CD4-positive, alpha-beta T cell treated with Interleukin-15 for 4 hours (primary cell): ENCODE measurements at places on chromosomes 4 and X.

DNA sequence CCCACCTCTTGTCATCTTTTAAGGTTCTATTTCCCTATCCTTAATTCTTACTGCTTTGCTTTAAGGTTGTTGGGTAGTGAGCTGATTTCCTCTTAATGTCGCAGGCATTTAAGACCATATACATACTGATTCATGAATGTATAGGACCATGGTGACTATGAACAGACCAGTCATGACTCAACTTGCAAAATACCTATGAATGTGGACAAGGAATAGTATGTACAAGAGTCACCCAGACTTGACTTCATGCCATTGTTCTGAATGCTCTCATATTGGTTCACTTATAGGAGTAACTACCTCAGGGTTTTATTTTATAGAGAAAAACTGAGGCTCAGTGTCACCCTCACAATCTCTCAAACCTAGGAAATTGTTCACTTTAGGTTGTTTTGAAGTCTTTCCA, 44.3 kb downstream of the CCNG2 start:
- no peak for DNase-seq

DNA sequence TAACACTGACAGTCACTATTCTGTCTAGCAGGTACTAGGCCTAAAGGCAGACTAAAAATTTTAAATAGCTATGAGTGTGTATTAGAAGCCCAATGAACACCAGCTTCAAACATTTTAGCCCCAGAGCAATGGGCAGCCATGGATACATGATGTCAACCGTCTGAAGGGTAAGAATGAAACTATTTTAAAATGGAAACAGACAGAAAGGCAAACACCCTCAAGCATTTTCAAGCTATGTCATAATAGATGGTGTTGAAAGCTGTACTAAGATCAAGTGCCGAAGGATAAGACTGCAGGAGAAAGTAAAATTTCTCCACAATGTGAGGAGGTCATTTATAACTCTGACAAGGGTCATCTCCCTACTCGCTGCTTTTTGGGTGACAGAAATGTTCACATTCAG, 225.0 kb downstream of the COL25A1 start:
- no peak for DNase-seq

- DNase-seq, result no peak
These were observed 21.6 kb upstream of the VEGFD start for GRCh38 chrX:15405846-15406245.

GRCh38 chrX:148146121-148146520, 165.0 kb downstream of the FMR1NB start:
- no peak for DNase-seq

- DNase-seq, result no peak
These were observed 824 bp upstream of the HMGB3 start for GRCh38 chrX:150982235-150982787.

DNA sequence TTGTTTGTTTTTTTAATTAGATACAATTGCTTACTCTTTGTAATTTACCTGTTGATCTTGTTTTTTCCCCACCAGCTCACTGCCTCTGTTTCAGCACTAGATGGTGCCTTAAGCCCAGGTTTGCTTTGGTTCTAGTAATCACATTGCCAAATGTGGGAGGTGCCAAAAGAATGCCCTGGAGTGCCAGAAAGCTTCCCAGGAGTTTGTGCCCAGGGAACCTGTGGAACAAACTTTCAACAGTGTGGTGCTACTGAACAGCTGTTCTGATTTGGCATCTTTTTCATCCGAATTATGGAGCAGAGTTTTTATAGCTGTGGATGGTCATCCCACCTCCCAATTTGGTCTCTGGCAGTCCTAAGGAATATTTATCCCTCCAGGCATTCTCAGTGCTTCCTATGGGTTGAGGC, 1000.7 kb downstream of the STIM2 start:
- no peak for DNase-seq
